Activated gamma-delta T cell treated with anti-CD3 and anti-CD28 coated beads, Interleukin-2, amount 50 U/mL, for 16 hours (primary cell): ENCODE measurements at places on chromosomes 12 and 14.

DNA sequence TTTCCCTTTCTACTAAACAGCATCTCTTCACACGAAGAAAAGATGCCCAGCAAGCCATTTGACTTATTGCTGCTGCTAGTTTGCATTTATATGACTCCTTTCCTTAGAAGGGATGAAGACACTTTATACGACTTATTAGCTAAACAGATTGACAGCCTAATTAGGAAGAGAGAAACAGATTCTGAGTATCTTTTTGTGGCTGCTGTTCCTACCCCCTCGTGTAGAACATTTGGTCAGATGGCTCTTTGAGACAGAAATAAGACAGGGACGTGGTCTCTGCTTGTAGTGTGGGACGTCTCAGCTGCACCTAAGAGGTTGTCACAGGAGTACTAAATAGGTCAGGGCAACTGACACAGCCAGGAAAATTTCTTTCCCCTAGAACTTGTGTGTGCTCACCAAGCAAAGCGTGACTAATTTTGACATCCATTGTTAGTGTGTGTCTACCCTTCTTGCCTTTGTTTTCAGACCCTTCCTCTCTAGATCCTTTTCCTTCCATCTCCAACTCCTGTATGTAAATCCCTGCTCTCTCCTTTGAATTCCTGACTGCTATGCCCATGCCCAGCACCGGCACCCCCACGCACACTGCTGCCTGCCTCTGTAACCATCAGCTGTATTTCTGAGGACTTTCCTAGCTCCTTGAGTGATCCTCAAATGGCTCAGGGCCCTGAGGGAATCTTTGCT is 83.2 kb downstream of the DAD1 start:
- peak; percentile 37 for DNase-seq

DNA sequence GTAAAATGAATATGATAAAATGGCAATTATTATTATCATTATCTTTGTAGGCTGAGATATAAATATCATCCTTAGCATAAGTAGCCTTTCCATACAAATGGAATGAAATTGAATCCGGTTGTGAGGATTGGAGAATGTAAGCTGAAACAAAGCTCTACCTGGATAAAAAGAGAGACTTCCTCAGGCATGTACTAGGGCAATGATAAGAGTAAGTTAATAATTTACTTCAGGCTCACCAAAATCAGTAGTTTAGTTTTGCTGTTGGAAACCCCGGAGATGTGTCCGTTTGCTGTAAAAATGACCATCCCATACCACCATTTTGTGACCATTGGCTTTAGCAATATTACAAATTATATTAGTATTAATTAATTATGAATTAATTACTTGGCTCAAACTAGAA is 96.3 kb downstream of the C12orf75 start:
- no peak for DNase-seq

GRCh38 chr14:91103116-91103515 is 10.8 kb upstream of the DGLUCY start:
- no peak for DNase-seq

GRCh38 chr12:39575498-39575875 is 44.1 kb downstream of the ABCD2 start:
- no peak for DNase-seq

DNA sequence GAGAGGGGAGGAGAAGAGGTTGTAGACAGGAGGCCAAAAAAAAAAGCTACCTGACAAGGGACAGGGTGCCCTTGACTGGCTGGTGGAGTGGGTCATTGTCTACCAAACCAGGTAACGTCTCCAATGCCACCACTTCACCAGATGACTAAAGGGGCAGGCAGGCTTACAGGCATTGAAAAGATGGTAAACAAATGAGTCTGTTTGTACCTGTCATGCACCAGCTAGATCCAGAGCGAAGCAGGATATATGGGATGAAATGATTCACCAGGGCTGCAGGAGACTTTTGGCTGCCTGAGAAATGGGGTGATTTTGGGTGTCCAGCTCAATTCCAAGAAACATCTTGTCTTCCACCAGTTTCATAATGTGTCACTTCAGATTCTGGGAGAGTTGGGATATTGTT is 4.0 kb downstream of the C12orf54 start:
- DNase-seq = no peak

DNA sequence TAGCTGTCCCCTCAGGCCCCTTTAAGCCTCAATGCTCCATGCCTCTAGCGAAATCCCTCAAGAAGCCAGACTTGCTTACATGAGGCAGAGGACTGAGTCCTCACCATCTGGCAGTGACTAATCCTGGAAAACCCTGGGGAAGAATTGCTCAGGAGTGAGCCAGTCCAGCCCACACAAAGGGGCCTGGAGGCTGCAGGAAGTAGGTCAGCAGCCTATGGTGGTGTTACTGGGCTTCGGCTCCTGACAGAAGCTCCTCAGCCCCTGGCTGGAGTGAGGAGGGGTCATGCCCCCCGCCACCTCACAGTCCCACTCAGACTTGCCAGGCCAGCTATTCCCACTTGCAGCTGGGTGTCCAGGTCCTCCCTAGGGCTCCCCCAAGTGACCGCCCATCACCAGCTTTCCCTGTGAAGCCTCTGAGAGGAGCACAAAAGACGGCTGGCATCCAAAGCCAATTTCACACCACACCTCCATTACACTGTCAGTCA is 250.5 kb downstream of the DPF3 start:
- DNase-seq = no peak

DNA sequence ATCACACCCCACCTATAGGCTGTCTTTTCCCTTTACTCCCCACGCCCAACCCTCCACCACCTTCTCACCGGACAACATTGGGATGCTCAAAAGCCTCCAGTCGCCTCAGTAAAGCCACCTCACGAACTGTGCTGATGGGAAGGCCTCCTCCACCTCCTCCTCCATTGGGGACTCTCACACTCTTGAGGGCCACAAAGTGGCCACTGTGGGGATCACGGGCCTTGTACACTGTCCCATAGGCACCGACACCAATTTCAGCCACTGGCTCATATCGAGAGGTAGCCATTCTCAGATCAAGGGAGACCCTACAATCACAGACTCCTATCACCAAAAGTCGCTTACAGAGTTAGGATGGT is 700 bp downstream of the CDK4 start:
- DNase-seq = no peak

- no peak for DNase-seq
Measured at GRCh38 chr12:121970581-121971300, 50.9 kb upstream of the BCL7A start.

- peak; percentile 46 for DNase-seq
Measured at GRCh38 chr14:61476754-61477410, 155.5 kb downstream of the PRKCH start.

GRCh38 chr14:55715889-55716288 is 135.9 kb downstream of the KTN1 start:
- no peak for DNase-seq

GRCh38 chr12:57771236-57771872 is 551 bp downstream of the METTL1 start:
- DNase-seq = peak; percentile 76

GRCh38 chr14:95502381-95502950 is 14.0 kb downstream of the SYNE3 start:
- no peak for DNase-seq

DNA sequence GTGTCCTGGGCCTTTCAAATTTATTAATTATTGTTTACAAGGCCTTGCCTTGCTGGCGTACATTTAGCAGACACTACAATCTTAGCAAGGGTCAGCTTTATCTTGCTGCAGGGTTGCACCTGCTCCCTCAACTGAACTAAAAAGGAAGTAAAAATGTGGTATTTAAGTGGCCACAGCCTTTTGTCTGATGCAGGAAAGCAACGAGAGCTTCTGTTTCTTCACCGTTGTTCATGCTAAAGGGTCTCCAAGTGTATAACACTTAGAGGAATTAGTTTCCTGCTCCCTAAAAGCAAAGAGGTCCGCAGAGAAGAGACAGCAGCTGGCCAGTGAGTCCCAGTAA is 62.8 kb upstream of the EGLN3 start:
- DNase-seq = no peak

DNA sequence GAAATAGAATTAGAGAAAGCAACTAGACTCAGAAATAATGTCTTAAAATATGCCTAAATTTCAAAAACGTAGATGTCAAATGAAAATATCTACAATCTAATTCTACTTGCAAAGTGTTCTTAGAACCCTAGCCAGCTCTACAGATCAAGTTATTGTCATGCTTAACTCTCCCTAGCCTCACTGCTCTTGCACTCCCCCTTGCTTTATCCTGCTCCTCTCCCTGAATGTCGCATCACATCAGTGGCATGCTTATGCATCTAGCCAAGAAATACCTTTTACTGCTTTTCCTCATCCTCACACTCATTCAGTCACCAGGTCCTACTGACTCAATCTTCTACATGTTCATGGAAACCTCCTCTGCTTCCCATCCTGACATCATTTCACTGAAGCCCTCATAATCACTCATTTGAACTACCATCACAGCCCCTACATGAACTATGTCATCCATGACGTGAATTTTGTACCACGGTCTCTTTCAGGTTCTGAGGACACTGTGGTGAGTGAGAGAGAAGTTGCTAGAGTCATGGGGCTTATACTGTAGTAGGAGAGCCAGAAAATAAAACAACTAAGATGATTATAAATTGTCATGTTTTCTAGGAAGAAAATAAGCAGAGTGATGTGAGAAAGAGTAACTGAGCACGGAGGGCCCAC is 22.6 kb upstream of the CRACR2A start:
- no peak for DNase-seq

DNA sequence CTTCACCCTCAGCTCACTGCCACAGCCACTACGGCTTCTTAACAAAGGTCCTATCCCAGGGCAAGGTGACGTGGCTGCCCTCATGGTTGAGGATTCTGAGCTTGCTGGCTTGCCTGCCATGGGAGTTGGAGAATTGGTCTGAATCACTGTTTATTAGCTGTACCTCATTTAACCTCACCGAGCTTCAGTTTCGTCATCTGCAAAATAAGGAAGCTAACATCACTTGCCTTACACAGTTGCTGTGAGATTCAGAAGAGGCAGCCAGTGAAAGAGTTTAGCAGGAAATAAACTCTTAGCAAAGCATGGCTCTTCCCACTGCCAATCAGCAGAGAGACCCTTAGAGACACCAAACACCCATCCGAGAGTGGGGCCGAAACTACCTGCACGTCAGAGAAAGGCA is 90.1 kb upstream of the KCNA1 start:
- no peak for DNase-seq

DNA sequence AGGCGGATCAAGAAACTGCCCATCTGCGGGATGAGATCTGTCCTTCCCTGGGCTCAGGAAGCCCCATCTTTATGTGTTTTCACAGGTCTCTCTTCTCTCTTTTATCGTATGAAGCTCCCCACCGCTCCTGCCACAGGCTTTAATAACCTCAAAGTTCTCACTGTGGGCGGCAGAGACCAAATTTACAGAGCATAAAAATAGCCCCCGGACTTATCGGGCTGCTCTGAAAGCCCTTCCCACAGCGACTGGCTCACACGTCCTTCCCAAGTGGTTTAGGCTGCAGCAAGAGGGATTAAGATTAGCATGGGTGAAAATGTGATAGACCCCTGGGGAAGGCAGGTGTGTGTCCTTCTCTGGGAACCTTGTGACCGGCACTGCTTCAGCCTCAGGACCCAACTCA is 47.8 kb downstream of the TESC start:
- DNase-seq = no peak

- DNase-seq = no peak
Measured at GRCh38 chr14:81220580-81220829, 254 bp downstream of the GTF2A1 start.

DNA sequence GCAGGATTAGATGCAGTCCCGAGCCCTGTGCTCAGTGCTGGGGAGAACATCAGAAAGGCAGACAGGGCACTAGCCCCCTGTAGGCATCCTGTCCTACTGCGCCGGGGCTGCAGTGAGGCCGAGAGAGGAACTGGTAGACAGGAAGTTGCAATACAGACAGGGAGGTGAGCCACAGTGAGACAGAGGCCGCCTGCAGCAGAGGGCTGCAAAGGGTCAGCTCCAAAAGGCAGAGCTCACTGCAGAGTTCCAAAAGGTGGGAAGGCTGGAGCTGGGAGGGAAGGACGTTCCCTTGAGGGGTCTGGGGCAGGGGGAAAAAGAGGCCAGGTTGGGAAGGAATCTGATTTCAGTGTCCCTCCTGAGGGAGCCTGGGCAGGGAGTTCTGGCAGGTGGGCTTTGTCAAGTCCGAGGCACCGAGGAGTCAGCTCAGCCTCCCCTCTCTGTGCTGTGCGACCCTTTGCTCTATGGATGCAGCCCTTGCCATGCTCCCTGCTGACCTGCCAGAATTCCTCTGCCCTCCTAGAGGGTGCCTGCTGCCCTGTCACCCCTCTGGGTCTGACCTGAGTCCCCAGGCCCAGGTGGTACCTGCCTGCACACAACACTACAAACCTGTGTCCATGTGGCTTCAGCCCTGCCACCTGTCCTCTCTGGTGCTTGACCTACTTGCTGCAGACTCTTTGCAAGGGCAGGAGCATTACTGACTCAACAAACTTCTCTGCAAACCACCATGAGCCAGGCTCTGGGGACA is 63.5 kb downstream of the PRMT8 start:
- DNase-seq = no peak

DNA sequence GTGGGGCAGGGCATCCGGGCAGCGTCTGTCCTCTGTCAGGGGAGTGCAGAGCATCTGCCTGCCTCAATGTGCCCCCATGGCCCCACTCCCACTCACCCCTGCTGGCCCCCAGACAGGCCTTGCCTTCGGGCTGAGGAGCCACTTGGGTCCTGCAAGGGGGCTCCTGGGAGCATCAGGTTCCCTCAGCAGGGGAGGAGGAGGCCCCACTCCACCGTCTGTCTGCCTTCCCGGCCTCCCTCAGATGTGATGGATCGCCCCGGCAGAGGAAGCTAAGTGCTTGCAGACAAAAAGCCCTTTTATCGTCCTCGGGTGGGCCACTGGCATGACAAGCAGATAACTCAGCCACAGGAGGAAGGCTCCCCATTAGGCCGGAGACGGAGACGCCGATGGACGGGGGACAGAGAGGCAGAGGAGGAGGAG is 35.1 kb downstream of the NCOR2 start:
- DNase-seq = no peak

GRCh38 chr14:92880851-92881250 is 42.1 kb upstream of the CHGA start:
- no peak for DNase-seq

DNA sequence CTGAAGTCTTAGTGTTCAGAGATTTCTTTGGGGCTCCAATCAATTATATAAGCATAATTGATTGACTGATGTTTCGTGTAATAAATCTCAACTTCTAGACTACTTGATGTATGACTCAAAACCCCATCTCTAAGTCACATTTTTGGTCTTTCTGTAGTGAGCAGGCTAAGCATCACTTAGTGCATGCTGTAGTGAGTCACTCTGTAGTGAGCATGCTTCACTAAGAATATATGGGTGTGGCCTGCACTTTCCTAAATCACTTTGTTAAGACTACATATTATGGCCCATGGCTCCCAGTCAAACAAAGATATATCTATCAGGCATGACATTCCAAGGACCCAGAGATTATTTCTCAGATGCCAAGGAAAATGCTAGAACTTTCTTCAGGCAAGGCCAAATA is 909.4 kb upstream of the LRFN5 start:
- DNase-seq = no peak
